ENCODE measurements at places on chromosomes 2 and 18.

DNA sequence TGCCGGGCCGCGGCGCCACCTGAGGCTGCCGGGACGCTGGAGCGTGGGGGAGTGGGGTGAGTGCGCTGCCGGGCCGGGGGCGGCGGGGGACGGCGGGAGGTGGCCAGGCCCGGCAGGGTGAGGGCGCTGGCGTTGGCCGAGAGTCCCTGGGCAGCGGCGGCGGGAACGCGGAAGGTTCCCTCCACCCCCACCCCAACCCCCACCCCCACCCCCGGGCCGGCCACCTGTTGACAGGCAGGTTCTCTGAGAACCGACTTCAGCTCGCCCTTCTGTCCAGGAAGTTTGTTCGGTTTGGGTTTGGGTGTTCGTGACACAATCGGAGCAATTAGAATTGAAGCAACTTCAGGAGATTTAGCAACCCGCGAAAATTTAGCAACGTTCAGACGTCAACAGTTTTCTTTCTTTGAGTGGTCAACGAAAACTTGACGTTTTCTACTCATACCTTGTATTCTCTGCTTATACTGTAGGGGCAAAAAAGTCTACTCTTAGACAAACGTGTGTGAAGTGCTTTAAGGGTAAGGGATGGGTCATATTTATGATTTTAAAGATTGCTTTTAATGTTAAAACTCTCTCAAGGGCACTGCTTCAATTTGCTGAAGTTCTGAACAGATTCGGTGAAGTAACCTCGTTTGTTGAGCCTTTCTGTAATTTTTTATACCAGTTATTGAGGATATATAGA, 9.3 kb downstream of the OTX1 start:
- peak; percentile 30 for DNase-seq

DNA sequence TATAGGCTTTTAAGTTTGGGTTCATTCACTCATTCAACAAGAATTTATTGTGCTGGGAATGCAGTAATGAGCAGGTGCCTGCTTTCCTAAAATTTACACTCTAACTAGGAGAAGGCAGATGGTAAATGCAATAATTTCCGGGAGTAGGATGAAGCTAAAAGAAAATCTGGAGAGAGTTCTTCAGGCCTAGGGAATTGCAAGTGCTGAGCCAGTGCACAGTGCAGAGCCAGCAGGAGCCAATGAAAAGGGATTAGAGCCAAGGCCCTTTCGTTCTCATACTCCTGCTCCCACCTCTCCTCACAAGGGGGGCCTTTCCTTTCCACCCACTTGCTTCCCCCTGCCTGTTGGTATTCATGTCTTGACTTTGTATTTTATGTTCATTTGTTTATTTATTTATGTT, 55.1 kb downstream of the CFAP221 start:
- no peak for DNase-seq

GRCh38 chr2:153575171-153575853, 96.8 kb upstream of the RPRM start:
- no peak for DNase-seq

DNA sequence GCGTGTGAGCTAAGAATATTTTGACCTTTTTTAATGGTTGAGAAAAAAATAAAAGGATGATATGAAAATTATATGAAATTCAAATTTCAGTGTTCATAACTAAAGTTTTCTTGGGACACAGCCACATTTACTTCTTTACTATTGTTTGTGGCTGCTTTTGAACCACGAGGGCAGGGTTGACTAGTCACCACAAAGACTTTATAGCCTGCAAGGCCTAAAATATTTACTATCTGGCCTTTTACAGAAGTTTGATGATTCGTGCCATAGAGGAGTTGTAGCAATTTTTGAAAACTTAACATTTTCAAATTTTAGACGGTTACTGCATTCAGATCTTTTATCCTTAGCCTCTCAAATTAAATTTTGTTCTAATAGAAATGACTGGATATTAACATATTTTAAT, 69.9 kb downstream of the LIMS1 start:
- DNase-seq: no peak

GRCh38 chr2:69007603-69008002, 5.4 kb upstream of the ANTXR1 start:
- no peak for DNase-seq

Measured in bronchial epithelial cell (primary cell).